Fibroblast of pulmonary artery (primary cell): ENCODE measurements at places on chromosomes 5 and 9.

GRCh38 chr5:83877911-83878706 lies 157.5 kb upstream of the HAPLN1 start:
- DNase-seq = peak; percentile 57

- no peak for DNase-seq
Measured at GRCh38 chr5:101430551-101430950, 527.5 kb upstream of the ST8SIA4 start.

DNA sequence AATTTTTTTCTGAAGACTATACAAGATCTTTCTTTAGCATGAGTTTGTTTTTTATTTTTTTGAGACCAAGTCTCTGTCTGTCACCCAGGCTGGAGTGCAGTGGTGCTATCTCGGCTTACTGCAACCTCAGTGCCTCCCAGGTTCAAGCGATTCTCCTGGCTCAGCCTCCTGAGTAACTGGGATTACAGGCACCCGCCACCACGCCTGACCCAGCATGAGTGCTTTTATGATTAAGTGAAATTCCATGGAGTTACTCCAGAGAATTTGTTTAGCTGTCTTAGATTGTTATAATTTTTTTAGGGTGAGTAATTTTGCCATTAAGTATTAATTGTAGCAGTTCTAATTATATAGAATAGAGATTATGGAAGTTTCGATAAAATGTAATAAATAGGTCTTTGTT lies 14.3 kb downstream of the YTHDC2 start:
- DNase-seq = no peak

DNA sequence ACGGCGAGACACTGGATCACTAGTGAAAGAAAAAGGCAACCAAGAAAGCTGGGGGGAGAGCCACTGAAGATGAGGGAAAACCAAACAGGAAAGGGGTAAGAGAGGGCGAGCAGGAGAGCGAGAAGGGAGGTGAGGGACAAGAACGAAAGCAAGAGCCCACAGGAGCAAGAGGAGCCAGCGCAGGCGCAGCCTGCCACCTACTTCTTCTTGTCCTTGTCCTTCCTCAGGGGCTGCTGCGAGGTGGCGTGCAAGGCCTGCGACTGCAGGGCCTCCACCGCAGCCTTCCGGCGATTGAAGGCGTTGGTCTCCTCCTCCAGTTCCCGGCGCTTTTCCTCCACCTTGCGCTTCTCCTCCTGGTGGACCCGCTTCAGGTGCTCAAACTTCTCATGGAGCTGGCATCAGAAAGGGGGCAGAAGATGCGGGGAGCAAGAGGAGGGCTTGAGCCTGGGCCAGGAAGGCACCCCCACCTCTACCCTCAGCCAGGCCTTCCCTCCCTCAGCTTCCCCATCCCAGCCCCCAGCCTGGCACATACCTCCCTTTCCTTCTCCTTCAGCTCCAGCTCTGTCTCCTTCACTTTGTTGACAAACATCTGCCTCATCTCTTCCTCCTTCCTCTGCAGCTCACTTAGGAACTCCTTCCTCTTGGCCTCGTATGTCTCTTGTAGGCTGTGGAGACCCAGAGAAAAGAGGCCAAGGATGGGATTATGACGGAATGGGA lies 13.5 kb downstream of the CCNI2 start:
- DNase-seq = no peak

DNA sequence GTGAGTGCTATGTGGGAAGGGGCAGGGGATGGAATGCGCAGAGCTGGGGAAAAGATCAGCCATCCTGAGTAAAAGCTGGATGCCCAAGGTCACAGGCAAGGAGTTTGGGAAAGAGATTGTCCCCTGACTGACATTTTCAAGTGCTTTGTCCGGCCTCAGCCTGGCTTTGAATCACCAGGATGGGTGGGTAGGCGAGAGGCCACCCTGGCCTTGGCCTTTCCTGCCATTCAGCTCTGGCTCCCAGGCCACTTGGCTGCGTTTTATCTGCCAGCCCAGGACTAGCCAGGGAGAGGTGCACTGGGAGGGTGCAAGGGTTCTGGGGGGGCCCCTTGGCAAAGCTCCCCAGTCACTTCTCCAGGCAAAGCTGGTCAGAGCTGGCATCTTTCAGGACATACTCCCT lies 37.4 kb upstream of the SYNPO start:
- DNase-seq = no peak

DNA sequence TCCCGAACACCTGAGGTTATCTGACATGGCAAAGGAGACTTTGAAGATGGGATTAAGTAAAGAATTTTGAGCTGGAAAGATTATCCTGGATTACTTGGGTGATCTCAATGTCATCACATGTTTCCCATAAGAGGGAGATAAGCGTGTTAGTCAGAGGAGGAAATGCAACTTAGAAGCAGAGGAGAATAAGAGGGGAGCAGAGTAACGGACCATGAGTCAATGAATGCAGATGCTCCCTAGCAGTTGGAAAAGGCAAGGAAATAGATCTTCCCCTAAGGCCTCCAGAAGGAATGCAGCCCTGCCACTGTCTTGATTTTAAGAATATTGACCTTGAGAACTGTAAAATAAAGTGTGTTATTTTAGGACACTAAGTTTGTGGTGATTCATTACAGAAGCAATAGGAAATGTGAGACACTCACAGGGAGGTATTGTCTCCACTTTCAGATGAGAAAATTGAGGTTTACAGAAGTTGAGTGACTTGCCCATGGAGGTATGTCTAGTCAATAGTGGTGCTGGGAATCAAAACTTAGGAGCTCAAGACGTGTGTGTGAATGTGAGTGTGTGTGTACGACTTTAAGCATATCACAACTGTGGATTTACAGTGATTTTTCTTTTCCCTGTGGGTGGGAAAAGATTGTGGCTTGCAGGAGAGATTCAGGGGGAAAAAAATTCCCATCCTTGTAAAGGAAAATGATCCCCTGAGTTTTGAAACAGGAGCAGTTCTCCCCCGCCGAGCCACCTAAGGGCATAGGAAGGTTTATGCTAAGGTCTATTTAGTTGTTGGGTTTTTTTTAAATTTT lies 125.3 kb downstream of the TRIM32 start:
- no peak for DNase-seq

GRCh38 chr9:15915711-15916110 lies 362.9 kb downstream of the CCDC171 start:
- DNase-seq = peak; percentile 8

- peak; percentile 45 for DNase-seq
Measured at GRCh38 chr5:54902791-54903473, 82.5 kb downstream of the ESM1 start.

- DNase-seq = no peak
Measured at GRCh38 chr5:172638209-172638768, 2.8 kb upstream of the NEURL1B start.
